ENCODE measurements at places on chromosomes 1 and 21. TPM values are rescaled to one million over a fixed set of nuclear protein-coding genes. Genes with fewer than 3 reads are reported as not detected.

DNA sequence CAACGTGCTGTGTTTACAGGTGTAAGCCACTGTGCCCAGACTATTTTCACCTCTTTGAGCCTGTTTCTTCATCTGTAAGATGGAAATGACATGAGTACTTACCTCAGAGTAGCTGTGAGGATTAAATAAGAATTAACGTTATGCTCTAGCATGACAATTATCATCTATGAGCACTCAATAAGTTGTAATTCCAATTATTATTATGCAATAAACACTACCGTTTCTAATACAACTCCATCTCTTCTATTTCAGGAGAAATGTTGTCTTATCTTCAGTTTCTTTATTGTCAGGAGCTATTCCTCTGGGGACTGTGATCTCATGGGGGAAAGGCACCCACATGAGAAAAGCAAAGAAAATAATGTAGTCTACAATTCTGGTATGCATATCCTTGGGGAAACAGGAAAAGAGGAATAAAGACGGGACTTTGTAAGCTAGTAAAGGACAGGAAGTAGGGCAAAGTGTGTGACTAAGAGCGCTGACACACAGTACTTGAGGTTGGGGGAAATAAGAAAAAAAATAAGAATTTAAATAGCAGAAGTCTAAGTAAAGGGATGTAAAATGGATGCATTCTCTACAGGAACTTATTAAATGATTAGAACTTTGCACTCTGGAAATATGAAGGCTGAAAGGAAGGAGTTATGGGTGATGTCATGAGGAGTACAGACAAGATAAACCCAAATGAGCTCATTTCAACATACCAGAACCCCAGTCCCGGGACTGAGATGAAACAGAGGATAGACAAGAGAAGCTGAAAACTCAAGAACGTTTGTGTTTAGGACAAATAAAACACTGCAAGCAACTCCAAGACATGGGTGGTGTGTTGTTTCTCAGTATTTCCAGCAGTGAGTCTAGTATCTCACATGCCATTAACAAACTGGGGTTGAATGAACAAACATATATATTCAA, 9.8 kb downstream of the PHC2 start:
- no peak for DNase-seq
- no peaks in the 10 kb centered on the region for H3K27me3 ChIP-seq
- peaks cover 3% of the 10 kb centered on the region for H3K36me3 ChIP-seq
- no peak overlapping the region for H3K4me3 ChIP-seq

GRCh38 chr1:21837476-21837875, 25.4 kb downstream of the LDLRAD2 start:
- H3K27ac ChIP-seq, result no peak overlapping the region
- H3K4me3 ChIP-seq, result no peak overlapping the region
- DNase-seq, result no peak
- no peaks in the 10 kb centered on the region for H3K27me3 ChIP-seq
- peaks cover 48% of the 10 kb centered on the region for H3K36me3 ChIP-seq

DNA sequence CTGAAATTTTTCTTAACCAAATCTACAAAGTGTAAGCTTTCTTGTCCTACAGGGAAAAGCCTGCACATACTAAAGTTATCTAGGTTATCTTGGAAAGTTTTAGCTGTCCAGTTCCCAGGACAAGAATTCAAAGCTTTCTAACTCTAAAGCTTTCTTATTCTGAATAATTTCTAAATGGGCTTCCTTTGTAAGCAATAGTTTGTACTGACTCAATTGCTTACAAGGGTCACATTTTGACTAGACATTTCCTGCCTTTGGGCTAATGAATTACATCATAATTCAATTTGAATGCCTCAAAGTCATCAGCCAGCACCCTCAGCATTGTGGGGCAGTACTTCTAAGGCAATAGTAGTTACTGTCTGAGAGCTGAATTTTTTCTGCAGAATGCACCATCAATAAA, 223.0 kb downstream of the LTN1 start:
- no peaks in the 10 kb centered on the region for H3K27me3 ChIP-seq
- DNase-seq, result no peak
- H3K4me3 ChIP-seq, result no peak overlapping the region
- peaks cover 32% of the 10 kb centered on the region for H3K4me1 ChIP-seq
- no peaks in the 10 kb centered on the region for H3K36me3 ChIP-seq

DNA sequence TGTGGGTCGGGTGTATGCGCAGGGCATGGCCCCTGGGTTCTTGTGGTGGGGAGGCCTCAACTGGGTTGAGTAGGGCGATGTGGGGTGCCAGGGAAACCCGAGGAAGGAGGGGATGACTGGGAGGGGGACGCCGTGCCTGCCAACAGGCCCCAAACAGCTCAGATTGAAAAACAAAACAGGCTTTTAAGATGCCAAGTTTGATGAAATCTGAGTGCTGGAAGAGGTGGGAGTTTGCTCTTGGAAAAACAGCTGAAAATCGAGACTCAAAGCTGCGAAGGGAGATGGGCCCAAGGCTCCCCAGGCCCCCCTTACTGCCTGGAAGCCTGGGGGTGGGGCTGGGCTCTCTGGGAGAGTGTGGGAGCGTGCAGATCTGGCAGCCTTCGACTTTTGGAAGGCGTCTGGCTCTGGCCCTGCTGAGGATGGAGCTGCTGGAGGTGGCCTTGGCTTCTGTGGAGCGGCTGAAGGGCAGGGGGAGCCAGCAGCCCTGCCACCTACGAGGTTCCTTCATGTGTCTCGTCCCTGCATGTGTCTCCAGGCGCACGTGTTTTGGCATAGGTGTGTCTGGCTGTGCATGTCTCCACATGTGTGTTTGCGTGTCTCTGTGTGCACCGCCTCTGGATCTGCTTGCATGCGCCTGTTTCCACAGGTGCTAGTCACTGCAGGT, 33.3 kb downstream of the PTPRF start:
- H3K4me3 ChIP-seq, result no peak overlapping the region
- no peaks in the 10 kb centered on the region for H3K36me3 ChIP-seq
- H3K27me3 ChIP-seq, result no peaks in the 10 kb centered on the region
- H3K4me1 ChIP-seq, result peaks cover 16% of the 10 kb centered on the region
- DNase-seq, result no peak

DNA sequence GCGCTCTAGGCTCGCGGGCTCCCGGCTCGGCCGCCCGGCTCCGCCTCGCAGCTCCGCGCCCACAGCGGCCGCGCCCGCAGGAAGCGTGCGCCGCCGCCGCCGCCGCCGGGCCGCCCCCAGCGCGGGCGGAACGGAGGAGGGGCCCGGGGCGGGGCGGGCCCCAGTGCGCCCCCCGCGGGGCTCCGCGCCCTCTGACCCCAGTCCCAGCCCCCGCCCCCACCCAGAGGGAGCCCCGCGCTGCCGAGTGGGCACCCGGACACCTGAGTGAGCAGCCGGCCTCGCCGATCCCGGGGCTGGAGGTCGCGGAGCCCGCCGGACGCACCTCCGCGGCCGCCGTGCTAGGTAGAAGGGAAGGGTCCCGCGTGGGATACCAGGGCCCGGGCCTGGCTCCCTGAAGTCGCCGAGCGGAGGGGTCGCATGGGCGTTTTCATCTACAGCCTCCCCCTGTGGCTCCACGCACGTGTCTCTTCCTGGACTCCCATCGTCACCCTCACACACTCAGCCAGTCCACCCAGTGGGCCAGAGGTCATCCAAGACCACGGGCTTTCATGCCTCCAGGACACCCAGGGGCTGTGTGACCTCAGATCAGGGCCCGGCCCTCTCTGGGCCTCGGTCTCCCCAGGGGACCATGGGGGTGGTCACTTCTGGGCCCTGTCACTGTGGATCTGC, at the start of gene SDC3:
SDC3 (minus strand) TSS at position 63 of the 669 bp plus-strand sequence. CDS start 172 bp downstream, outside the sequence.
- no peaks in the 10 kb centered on the region for H3K36me3 ChIP-seq
- no peaks in the 10 kb centered on the region for H3K27me3 ChIP-seq
- no peak within 1 kb of the TSS for H3K27ac ChIP-seq
- peaks cover 25% of the 10 kb centered on the region for H3K4me1 ChIP-seq
- H3K4me3 ChIP-seq, result peak within 1 kb of the TSS; percentile 80

DNA sequence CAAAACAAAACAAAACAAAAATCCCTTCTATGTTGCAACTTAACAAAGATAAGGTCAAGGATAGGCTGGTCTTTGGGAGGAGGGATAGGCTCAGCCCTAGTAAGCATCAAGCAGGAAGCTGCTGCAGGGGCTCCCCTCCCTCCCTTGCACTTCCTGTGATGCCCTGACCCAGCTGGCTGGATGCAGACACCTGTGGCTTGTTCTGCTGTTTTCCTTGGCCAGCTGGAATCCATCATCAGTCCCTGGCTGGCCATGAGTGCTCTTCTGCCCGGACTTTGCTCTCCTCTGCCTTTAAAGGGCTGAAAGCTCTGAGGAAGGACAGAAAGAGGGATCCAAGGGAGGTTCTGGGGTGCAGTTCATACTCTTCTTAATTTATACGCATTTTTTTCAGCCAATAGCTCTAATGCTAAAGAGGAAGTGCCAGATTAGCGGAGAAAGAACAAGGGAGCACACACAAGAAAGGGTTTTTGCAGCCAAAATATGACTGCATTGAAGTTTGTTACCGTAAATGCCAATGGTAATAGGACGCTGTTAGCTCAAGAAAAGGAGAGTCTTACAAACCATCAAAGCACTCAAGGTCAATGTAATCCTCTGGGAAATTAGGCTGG, 19.9 kb upstream of the UBE2U start:
- DNase-seq, result no peak
- no peak overlapping the region for H3K27ac ChIP-seq
- peaks cover 19% of the 10 kb centered on the region for H3K4me1 ChIP-seq
- no peak overlapping the region for H3K4me3 ChIP-seq
- no peaks in the 10 kb centered on the region for H3K27me3 ChIP-seq

GRCh38 chr1:209103092-209103491, 480.4 kb upstream of the CAMK1G start:
- H3K4me3 ChIP-seq, result no peak overlapping the region
- peaks cover 27% of the 10 kb centered on the region for H3K4me1 ChIP-seq
- peaks cover 9% of the 10 kb centered on the region for H3K27me3 ChIP-seq
- H3K27ac ChIP-seq, result no peak overlapping the region
- no peaks in the 10 kb centered on the region for H3K36me3 ChIP-seq

- peaks cover 86% of the 10 kb centered on the region for H3K27me3 ChIP-seq
- H3K4me1 ChIP-seq, result peaks cover 12% of the 10 kb centered on the region
- no peak for DNase-seq
- H3K4me3 ChIP-seq, result no peak overlapping the region
- H3K27ac ChIP-seq, result no peak overlapping the region
These were observed 60.8 kb downstream of the MEF2D start for GRCh38 chr1:156439777-156440183.

DNA sequence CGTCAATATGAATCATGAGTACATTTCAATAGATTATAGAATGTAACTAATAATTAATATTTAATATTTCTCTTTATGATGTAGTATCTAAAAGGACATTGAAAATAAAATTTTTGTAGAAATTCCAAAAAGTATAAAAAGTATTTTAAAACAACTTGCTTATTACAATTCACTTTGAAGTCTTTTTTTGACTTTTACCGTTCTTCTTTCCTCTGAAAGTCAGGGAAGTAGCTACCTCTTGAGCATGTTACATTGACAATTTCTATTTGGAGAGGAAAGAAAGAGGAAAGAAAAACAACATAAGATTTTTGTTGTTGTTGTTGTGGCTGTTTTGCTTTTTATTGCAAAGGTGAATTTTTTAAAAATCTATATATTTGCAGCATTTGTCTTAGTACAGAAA, 1.3 kb downstream of the PTPRC start:
- no peak for DNase-seq
- H3K27ac ChIP-seq, result no peak overlapping the region
- peaks cover 6% of the 10 kb centered on the region for H3K4me1 ChIP-seq
- H3K27me3 ChIP-seq, result no peaks in the 10 kb centered on the region
- H3K4me3 ChIP-seq, result no peak overlapping the region

- no peaks in the 10 kb centered on the region for H3K36me3 ChIP-seq
- H3K27me3 ChIP-seq, result no peaks in the 10 kb centered on the region
- DNase-seq, result no peak
- H3K4me3 ChIP-seq, result no peak overlapping the region
- peaks cover 5% of the 10 kb centered on the region for H3K4me1 ChIP-seq
These were observed 6.9 kb upstream of the C1orf216 start for GRCh38 chr1:35725596-35725995.

DNA sequence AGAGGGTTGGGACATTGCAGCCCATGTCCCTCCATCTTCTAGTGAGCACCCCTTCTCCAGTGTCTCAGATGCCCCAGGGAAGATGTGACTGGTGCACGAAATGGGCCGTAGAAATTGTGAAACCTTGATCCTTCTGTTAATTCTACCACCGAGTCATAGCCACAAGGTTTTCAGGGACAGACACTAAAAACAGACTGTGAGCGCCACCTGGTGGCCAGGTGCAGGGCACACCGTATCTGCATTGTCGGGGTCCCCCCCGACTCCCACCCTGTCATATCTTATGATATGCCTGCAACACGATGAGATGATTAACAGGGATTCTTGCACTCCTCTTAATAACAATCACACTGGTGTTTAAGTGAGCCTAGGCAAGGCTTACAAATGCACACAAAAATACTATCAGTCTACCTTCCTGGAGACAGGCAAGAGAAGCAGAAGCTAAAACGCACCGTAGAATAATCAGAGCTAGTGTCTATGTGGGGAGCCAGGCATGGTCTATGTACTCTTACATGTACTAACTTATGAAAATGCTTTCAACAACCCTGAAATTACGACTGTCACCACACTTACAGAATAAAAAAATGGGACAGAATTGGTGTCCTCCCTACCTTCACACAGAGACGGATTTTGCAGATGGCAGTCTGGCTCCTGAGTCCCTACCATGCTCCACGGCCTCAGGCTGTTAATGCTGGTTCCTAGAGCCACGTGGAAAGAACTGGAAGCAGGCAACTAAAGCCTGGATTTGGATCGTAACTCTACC, 57.9 kb downstream of the FHAD1 start:
- H3K36me3 ChIP-seq, result no peaks in the 10 kb centered on the region
- H3K4me1 ChIP-seq, result peaks cover 11% of the 10 kb centered on the region
- no peak overlapping the region for H3K4me3 ChIP-seq
- H3K27me3 ChIP-seq, result no peaks in the 10 kb centered on the region

DNA sequence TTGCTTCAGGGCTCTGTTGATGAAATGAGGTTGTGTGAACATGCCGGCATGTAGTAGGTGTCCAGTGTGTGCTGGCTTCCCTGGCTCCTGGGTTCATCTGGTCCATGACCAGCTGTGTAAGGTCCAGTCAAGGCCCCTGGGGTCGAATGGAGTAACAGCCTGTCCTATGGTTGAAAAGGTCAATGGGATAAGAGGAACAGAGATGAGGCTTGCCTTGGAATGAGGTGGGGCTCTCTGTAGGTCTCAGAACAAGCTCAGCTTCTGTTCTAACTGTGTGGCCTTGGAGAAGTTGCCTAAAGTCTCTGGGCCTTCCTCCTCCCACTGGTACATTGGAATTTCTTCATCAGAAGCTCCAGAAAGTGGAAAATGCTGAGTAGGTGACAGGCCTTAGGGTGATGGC, 26.6 kb downstream of the RPS6KA1 start:
- no peak overlapping the region for H3K4me3 ChIP-seq
- no peak for DNase-seq
- no peaks in the 10 kb centered on the region for H3K36me3 ChIP-seq
- H3K4me1 ChIP-seq, result peaks cover 11% of the 10 kb centered on the region

KRTCAP2 gene
- 159 TPM for total RNA-seq

PRKAA2 gene
- total RNA-seq, result 3.4 TPM

TEX38 gene
- not detected for total RNA-seq

TFF3 gene
- total RNA-seq, result not detected

CCDC185 gene
- not detected for total RNA-seq
